Retinal pigment epithelial cell (primary cell): ENCODE measurements at places on chromosomes 4 and X.

DNA sequence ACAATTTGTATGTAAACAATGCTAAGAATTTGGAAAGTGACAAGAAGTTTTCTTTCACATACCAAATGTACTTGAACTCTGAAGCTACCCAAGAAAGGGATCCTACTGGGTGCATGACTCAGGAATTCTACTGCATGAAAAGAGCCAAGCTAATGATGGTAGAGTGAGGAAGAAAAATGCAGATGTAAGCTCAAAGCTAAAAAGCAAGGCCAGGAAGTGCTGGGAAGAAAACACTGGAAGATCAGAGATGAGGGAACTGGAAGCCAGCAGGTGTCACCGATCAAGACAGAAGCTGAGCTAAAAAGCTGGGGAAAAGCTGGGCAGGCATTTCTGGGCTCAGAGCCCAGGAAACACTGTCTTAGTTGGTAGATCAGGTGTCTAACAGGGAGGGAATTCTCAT lies 449.1 kb downstream of the NKX6-1 start:
- no peak for DNase-seq

DNA sequence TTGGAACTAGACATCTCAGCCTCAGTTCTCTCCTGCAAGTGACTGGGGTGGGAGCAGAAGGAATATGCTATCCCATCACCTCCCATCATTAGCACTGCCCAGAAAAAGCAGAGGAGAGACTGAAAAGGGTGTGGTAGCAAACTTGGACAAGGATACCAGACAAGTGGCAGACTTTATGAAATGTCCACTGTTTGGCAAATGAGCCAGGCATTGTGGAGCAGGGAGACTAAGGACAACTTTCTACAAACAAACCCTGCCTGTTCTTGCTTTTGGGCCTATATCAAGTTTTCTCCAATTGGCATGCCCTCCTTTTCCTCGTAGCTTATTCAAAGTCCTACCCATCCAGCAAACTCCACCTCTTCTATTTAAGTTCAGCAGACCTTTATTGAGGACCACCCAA lies 41.6 kb downstream of the ZCCHC12 start:
- no peak for DNase-seq

DNA sequence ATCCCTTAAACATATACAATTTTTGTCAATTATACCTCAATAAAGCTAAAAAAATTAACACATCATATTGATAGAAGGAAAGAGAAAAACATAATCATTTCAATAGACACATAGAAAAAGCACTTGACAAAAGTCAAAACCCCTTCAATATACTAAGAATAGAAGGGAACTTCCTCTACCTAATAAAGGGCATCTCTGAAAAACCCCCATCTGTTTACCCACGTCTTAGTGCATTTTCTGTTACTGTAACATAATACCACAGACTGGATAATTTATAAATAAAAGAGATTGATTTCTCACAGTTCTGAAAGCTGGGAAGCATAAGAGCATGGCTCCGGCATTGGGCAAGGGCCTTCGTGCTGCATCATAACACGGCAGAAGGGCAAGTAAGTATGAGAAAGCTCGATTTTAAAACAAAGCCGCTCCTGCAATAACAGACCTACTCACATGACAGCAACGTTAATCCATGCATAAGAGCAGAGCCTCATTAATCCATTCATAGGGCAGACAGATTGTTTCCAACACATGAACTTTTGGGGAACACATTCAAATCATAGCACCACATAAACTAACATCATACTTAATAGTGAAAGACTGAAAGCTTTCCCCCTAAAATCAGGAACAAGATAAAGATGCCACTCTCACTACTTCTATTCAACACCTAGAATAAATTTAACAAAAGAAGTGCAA lies 15.7 kb downstream of the STEEP1 start:
- DNase-seq = peak; percentile 50

DNA sequence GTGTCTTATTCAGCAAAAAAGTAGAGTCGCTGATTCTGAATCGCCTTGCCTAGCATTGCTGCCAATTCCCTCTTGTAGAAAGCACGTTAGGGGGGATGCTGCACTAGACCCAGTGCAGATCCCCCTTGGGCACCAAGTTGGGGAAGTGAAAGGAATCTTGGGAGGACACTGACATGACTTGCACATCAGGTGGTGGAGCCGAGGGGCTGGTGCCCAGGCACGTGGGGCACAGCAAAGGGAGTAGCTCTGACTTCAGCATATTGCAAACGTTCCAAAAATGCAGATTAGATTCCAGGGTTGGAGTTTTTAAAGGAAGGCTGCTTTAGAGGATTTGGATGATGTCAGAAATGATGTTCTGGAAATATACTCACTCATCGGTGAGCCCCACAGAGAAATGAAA lies 47.4 kb upstream of the GPM6B start:
- no peak for DNase-seq

DNA sequence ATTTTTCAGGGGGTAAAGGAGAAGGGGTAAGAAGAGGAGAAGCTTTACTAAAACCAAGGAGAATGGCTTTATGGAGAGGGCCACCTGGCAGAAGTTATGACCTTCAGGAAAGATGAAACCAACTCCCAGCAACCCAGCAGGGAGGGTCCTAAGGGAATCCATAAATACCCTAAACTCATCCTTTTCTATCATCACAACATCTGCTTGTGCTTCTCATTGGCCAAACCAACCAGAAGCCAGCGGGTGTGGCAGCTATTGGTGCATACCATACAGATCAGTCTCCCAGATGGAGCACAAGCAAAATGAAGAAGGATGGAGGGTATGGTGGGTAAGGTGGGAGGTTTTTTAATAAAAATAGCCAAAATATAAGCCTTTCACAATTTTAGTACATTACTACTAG lies 58.5 kb upstream of the ARSJ start:
- no peak for DNase-seq

- DNase-seq = no peak
Measured at GRCh38 chr4:62948108-62948507, 1461.1 kb downstream of the TECRL start.

- DNase-seq = no peak
Measured at GRCh38 chr4:186189656-186190055, 1.7 kb upstream of the CYP4V2 start.

GRCh38 chr4:168841000-168841671 lies 168.9 kb downstream of the CBR4 start:
- no peak for DNase-seq

- peak; percentile 64 for DNase-seq
Measured at GRCh38 chr4:124177647-124178425, 534.7 kb downstream of the ANKRD50 start.

DNA sequence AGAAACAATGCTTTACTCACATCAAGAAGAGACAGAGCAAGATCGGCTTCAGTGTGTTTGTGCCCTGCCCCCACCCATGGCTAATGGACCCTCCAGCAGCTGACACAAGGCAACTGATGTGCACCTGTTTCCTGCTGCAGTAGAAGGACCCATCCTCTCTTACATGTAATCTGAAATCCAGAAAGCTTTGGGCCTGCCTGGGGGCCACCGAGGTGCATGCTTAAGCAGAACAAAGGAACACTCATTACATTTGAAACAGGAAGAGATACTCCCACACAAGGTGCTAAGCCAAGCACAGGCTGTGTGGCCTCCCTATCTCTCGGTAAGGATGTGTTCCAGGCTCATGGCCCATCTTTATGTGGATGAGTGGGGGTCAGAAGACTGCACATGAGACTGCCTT lies 338.0 kb downstream of the SPOCK3 start:
- no peak for DNase-seq

GRCh38 chr4:64799751-64800150 lies 390.5 kb upstream of the TECRL start:
- DNase-seq = no peak

- no peak for DNase-seq
Measured at GRCh38 chr4:56643596-56643995, 37.5 kb downstream of the HOPX start.

DNA sequence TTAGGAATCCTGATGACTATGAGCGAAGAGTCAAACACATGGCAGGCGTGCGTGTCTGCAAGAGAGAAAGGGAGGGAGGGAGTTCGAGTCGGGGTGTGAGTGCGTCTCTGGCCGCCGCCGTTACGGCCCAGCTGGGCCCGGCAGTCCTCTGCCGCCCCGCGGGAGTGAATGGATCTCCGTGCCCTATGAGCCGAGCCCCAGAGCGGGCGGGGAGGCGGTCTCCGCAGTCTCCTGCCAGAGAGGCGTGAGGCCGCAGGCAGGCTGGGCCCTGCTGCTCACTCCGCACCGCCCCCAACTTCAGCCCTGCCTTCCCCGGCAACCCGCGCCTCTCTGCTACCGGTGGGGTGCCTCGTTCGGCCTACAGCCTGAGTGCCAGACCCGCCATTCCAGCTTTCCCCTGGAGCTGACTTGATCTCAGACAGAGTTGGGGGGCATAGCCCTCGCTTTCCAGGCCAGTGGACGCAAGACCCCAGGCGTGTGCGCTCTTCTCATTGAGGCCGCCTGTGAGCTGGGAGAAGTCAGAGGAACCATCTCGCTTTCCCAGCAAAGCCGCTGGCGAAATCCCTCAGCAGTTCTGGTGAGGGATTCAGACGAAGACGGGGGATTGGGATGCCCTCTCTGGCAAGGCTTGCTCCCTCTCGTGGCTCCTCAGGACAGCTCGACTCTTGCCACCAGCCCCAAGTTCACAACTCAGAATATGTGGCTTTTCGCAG lies 1.4 kb downstream of the SLC16A2 start:
- DNase-seq = no peak

- DNase-seq = no peak
Measured at GRCh38 chrX:51395810-51396728, 63.4 kb downstream of the NUDT10 start.

DNA sequence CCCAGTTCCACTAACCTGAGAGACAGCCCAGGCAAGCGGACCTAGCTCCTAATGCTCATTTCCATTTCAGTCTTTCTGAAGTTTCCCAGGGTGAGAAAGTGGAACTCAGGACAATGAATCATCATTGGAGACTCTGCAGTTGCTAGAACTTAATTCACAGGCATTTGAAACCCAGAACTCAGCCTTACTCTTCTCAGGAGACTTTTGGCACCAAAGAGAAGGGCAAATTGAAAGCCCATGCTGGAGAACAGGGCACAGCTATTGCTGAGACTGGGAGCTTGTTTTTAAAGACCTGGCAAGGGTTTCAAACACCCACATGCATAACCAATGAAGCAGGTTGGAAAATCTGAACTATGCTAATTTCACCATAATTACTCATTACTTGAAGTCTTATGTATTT lies 36.0 kb downstream of the BST1 start:
- no peak for DNase-seq

- DNase-seq = no peak
Measured at GRCh38 chr4:149884046-149884445, 68.4 kb upstream of the IQCM start.

DNA sequence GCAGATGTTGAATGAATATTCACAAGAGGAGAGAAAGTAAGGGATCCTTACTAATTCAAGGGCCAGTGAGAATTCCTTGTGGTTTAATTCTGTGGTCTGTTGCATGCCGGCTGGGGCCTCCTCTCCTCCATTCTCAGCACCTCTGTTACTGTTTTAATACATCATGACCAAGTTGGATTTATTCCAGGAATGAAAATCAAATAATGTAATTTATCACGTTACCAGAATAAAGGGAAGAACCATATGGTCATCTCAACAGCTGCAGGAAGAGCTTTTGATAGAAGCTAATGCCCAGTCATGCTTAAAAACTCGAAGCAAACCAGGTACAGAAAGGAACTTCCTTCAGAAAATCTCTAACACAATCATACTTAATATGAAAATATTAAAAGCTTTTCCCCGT lies 54.1 kb downstream of the GRK4 start:
- no peak for DNase-seq

GRCh38 chr4:5082376-5082775 lies 31.1 kb downstream of the STK32B start:
- no peak for DNase-seq

GRCh38 chrX:71859637-71860036 lies 51.0 kb upstream of the NHSL2 start:
- DNase-seq = no peak

- DNase-seq = no peak
Measured at GRCh38 chrX:20545538-20545937, 278.8 kb upstream of the RPS6KA3 start.

DNA sequence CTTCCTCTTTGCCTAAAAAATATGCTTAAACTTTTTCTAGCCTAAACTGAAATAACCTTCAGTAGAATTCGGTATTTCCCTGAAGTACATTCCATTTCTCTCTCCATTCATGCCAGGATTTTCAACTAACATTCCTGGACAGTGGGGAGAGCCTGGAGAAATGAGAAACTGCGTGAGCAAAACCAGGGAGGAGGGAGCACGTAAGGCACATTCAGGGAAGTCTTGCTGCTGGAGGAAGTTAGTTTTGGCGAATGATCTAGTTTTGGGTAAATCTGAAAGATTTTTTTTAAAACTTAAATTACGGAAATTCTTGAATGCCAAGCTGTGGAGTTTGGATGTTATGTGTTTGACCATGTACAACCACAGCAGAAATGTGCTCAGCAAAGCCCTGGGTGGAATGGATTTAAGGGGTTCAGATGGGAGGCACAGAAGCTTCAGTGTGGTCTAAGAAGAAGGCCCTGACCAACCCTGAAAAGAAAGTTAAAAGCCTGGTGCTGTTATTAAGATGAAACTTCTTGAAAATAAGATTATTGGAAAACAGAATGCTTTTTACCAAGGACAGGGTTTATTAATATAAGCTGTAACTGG lies 347.8 kb downstream of the ANK2 start:
- DNase-seq = no peak

GRCh38 chrX:2609431-2610238 lies 81.5 kb upstream of the CD99 start:
- DNase-seq = no peak

DNA sequence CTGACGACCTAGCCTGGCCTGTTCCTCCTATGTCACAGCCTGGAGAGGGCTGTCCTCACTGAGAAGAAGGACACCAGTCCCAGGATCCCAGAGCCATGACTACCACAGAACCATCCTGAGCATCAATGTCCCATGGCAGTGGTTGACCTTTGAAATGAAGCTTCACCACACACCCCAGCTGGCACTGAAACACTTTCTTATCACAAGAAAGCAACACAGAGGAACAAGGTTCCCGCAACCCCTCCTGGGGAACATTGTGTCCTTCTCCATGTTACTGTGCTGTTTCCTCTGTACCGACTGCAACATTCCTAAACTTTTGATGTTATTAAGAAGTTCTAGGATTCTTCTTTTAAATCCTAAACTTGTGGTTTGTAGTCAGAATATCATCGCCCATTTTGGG lies 21.2 kb upstream of the FAM156A start:
- DNase-seq = no peak

DNA sequence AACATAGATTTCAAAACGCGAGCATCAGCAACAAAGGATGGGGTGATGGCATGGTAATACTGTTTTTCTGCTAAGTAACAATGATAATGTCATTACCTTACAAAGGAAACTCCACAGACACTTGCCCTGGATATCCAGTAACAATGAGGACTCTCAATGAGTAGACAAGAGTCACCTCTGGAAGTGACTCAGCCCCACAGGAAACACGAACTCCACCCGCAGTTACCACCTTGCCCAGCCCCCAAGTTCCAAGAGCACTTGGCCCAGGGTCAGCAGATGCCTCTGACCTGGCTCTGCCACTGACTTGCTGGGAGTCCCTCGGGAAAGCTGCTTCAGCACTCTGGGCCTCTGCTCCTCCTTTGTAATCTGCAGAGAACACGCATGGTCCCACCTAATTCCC lies 110.3 kb upstream of the MAP3K15 start:
- DNase-seq = no peak

GRCh38 chr4:88779431-88779830 lies 81.8 kb upstream of the NAP1L5 start:
- DNase-seq = peak; percentile 69

GRCh38 chr4:38625508-38625907 lies 38.5 kb upstream of the KLF3 start:
- DNase-seq = no peak

GRCh38 chr4:3674479-3674851 lies 91.7 kb upstream of the ADRA2C start:
- DNase-seq = no peak

GRCh38 chr4:7727749-7728148 lies 211.9 kb downstream of the AFAP1 start:
- DNase-seq = no peak
